ENCODE measurements at places on chromosomes 5 and 9.

DNA sequence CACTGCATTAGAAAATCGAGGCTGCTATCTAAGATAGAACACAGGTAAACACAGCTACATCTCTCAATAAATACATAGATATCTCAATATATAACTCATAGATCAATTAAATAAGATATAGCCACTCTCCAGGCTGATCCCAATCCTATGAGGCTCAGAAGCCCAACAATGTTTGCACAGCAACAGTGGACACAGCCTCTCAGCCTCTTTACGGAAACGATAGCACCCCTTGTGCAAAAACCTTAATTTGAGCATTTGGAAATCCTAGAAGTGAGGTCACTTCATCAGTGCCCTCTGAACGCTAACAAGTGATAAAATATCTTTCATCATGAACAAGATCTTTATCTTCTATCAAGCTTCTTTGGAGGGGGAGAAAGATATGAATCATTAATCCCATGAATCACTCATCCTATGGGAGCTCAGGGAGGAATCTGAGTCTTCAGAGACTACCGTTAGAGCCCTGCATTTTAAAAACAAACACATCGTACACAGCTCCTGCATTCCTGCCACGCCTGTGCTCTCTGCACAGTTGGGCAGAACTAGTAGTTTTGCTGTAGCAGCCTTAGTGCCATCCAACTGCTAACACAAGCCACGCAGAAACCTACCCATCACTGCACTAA is 71.4 kb downstream of the MED27 start:
- no peak for DNase-seq
- H3K36me3 ChIP-seq, result peaks cover 11% of the 10 kb centered on the region
- H3K4me3 ChIP-seq, result no peak overlapping the region
- no peaks in the 10 kb centered on the region for H3K27me3 ChIP-seq
- no peak overlapping the region for H3K27ac ChIP-seq

DNA sequence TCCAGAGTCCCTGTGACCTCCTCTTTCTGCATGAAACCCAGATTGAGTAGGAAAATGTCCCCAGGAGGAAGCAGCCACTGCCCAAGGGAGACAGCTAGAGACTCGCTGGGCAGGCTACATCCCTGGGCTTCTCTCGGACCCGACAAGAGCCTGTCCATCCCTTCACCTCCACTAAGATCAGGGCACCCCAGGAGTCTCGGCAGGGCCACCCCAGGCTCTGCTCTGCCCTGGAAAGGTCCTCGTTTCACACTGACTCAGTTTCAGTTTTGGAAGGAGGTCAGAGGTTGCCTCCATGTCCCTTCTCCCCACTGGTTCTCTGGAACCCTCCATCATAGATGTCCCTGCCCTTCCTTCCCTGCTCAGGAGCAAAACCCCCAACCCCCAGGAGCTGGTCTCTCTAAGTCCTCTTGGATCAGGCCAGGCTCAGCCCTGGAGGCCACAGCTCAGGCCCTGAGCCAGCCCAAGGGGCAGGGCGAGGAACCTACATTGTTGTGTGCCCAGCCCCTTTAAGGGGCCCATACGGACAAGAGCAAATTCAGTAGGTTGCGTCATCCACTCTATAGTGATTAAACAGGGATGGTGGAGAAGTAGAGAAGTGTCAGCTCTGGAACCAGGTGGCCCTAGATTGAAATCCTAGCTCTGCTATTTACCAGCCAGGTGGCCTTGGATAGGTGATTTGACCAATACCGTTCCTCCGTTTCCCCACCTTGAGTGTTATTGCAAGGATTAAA is 37.4 kb downstream of the C9orf50 start:
- no peak overlapping the region for H3K4me3 ChIP-seq
- H3K27me3 ChIP-seq, result no peaks in the 10 kb centered on the region
- peaks cover 53% of the 10 kb centered on the region for H3K4me1 ChIP-seq

DNA sequence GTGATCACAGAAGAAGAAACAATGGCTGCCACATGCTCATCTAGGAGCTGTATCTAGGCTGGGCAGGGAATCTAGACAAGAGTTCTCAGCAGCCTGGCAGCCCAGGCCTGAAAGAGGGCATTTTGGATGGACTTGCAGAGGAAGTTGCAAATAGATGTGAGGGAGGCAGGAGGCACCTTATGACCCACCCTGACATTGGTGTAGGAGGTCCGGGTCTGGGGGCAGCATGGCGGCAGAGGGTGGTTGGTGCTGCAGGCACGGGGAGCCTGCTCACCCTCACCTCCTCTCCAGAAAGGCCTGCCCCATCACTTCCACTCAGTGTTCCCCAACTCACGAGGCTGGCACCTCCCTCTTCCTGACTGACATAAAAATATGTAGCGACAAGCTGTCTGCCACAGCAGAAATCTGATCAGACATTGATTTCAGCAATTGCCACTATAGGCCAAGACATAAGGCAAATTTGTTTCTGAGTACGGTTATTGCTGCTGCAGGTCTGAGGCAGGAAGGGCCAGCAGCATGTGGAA is 217.6 kb downstream of the PBX3 start:
- DNase-seq, result no peak
- no peaks in the 10 kb centered on the region for H3K27me3 ChIP-seq
- peaks cover 10% of the 10 kb centered on the region for H3K4me1 ChIP-seq
- H3K27ac ChIP-seq, result no peak overlapping the region

GRCh38 chr9:117744856-117745389 is 40.7 kb downstream of the TLR4 start:
- H3K36me3 ChIP-seq, result no peaks in the 10 kb centered on the region
- H3K4me3 ChIP-seq, result peak overlapping the region; percentile 71
- H3K27ac ChIP-seq, result no peak overlapping the region
- DNase-seq, result no peak

DNA sequence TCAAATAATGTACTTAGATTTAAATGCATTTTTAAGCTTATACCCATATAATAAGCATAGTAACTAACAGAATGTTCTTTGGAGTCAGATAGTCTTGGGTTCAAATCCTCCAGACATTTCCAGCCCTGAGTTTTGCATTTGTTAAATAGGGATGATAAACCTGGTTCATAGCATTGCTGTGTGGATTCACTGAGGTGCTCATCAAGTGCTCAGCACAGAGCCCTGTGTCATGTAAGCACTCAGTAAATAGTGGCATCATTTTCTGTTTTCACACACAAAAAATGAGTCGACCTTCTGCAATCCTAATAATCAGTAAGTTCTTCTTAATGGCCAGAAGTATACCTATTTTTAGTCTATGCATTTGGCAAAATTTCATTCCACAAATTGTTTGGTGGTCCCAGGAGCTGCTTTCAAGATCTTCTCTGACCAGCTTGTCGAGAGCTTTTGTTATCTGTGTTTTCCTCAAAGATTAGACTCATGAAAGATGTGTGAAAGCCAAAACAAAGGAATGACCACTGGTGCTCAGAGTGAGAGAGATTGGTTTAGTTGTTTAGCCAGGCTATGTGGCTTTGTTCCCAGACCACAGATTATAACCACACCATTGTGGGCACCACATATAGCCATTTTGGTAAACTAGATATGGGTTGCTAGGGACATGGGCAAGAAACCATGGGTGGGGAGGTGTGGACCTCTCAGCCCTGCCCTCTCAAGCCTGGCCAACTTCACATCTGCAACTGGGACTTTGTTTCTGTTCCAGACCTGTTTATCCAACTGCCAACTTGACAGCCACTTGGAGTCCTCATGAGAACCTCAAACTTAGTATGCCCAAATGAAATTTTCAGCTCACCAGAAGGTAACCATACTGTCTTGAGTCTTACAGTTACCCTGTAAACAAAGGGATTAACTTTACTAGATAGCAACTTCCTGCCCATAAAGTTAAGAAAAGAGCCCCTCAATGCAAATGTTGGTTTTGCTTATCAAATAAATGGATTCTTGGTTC is 45.0 kb downstream of the DOCK8 start:
- DNase-seq, result no peak
- peaks cover 6% of the 10 kb centered on the region for H3K4me1 ChIP-seq
- peaks cover 3% of the 10 kb centered on the region for H3K36me3 ChIP-seq
- H3K27me3 ChIP-seq, result no peaks in the 10 kb centered on the region
- no peak overlapping the region for H3K4me3 ChIP-seq

DNA sequence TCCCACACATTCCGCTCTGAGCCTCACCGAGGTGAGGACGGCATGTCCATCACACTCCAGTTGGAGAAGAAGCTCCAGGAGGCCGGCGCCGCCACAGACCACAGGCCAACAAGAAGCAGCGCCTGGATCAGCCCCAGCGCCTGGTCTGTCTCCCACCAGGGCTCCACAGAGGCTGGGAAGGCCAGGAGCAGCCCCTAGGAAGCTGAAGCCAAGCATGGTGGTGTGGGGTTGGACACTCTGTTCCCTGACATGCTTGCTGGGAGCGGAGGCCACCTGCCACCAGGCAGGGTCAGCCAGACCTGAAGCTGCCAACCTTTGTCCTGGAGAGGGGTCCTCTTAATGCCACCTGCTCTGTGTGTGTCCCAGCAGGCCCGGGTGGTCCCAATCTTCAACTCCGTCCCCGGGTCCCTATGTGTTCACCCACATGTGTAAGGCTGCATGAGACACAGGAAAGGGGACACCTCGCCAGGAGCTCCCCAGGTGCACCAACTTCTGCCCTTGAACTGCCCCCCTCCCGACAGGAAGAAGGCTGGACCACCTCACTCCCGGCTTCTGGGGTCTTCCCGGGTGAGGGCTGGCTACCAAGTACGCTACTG is 140.1 kb upstream of the PPP1R26 start:
- no peak for DNase-seq
- peaks cover 35% of the 10 kb centered on the region for H3K27me3 ChIP-seq
- no peaks in the 10 kb centered on the region for H3K36me3 ChIP-seq
- no peaks in the 10 kb centered on the region for H3K4me1 ChIP-seq
- H3K27ac ChIP-seq, result no peak overlapping the region
- no peak overlapping the region for H3K4me3 ChIP-seq

GRCh38 chr9:23698161-23698560 is 127.9 kb downstream of the ELAVL2 start:
- H3K4me1 ChIP-seq, result no peaks in the 10 kb centered on the region
- H3K4me3 ChIP-seq, result no peak overlapping the region
- no peak overlapping the region for H3K27ac ChIP-seq
- DNase-seq, result no peak
- H3K27me3 ChIP-seq, result no peaks in the 10 kb centered on the region
- H3K36me3 ChIP-seq, result no peaks in the 10 kb centered on the region

DNA sequence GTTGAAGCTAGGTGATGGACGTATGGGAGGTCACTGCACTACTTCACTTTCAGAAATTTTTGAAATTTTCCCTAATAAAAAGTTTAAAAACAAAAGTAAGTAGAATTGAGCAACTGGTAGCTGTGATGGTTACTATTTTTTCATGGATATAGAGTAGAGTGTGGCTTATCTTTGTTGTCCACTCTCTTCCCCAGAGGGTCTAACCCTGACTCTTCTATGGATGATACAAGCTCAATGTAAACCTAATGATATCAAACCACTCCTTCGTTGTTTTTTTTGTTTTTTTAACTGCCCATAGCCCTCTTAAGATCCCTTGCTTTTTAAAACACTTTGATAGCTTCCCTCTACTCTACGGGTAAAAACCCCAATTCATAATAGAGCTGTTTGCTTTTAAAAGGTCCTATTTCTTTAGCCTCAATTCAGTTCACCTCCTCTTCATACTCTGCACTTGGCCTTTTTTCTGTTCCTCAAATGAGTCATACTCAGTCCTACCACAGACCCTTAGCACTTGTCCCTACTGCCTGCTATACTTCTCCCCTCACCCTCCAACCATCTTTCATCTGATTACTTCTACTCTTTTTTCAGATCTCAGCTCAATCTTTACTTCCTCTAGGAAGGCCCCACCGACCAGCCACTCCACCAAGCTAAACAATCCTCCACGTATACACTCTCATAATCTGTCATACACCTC is 2.6 kb downstream of the HDAC3 start:
- peak overlapping the region; percentile 92 for H3K27ac ChIP-seq
- peaks cover 6% of the 10 kb centered on the region for H3K36me3 ChIP-seq
- no peak for DNase-seq
- peak overlapping the region; percentile 91 for H3K4me3 ChIP-seq
- H3K4me1 ChIP-seq, result peaks cover 33% of the 10 kb centered on the region
- no peaks in the 10 kb centered on the region for H3K27me3 ChIP-seq
